Sigmoid colon (tissue), 7 donors: ENCODE measurements at places on chromosomes 1 and 21. TPM values are rescaled to one million over a fixed set of nuclear protein-coding genes. Genes with fewer than 3 reads are reported as not detected.

DNA sequence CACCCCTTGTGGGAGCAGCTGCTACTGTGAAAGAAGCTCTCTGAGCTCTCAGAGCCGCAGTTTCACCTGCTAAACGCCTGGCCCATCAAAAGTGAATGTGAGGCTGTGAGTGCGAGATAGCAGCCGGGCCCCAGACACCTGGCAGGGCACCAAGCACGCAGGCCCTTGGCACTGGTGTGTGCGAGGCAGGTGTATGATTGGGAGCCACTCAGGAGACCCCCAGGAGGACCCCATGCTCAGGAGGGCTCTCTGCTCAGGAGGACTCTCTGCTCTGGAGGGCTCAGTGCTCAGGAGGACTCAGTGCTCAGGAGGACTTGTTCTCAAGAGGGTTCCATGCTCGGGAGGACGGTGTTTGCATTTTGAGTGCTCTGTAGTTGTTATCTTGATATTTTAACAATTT lies 14.3 kb upstream of the ADARB1 start:
- no peak for DNase-seq

DNA sequence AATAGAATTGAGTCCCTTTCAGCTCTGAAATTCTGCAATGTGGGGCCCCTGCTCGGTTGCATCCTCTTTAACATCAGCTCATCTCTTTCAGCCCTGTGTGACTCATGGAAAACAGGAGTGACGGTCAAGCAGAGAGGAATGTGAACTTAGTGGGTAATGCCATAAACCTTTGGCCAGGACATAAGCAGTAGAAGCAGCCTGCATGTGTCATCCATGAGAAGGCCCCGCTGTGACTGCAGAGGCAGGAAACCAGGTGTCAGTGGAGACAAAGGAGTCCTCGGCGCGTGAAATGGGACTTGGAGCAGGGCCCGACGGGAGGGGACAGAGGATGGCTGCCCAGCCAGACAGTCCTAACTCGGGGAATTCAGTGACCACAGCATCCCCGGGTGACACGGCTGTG lies 21.1 kb upstream of the EPHB2 start:
- DNase-seq: peak; percentile 75

GRCh38 chr1:44312399-44313196 lies 42.5 kb downstream of the ERI3 start:
- DNase-seq: no peak

DNA sequence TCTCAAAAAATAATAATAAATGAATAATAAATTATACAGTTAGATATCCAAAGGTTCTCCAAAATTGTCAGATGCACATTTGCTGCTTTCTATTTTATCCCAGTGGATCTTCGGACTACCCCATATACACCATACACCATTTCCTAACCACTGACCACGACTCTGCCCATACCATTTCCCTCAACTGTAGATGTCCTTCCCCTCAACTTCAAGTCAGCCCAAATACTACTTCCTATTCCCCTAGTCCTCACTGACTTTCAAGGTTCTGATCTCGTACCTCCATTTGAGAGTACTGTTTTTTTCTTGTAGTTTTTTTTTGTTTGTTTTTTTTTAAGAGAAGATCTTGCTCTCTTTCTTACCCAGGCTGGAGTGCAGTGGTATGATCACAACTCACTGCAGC lies 19.6 kb downstream of the EIF4G3 start:
- no peak for DNase-seq

- no peak for DNase-seq
Measured at GRCh38 chr1:95386371-95386770, 152.4 kb downstream of the RWDD3 start.

DNA sequence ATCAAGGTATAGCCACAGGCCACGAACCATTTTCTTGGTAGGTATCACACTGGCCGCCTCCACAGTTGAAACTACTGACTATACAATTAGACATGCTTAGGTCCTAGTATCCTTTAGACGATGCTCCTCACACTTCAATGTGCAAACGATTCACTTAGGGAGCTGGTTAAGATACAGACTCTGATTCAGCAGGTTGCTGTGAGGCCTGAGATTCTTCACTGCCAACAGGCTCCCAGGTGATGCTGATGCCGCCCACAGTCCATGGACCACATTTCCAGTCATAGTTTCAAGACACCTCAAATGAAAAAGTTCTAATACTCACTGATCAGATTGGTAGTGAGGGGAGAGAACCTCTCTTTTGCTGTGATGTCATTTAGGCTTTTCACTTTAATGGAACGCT lies 6.8 kb downstream of the ATP5PO start:
- DNase-seq: no peak

GRCh38 chr1:42817976-42818375 lies 779 bp upstream of the SVBP start:
- no peak for DNase-seq

- no peak for DNase-seq
Measured at GRCh38 chr1:211648336-211648735, 27.1 kb downstream of the NEK2 start.

DNA sequence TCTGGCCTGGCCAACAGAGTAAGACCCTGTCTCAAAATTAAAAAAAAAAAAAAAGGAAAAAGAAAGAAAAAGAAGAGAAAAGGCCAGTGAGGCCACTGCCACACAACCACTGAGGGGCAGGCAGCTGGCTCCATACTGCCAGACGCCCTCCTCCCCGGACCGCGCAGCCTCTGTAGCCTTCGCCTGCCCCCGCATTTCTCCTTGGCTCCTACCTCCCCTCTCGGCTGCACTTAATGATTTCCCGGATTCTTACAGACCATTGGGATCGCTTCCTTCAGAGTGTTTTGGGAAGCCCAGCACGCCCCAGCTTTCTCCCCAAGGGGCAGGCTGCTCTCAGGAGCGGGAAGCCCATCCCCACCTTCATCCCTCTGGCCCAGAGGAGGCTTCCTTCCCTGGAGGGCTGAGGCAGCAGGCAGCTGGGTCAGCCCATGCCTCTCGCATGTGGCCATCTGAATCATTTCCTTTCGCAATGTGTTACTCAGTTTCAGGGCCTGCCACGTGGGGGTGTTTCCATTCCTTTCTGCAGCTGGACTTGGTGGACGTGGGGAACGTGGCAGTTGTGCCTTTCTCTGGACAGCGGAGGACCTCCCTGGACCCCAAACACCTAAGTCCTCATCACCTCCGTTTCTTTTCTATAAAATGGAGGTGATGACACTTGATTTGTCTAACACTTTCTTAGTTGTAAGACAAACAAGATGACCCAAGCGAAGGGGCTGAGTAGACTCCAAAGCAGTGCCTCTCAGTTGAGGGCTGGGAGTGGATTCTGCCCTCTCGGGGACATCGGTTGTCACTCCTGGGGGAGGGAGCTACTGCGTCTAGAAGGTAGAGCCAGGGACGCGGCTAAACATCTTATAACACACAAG lies 2.3 kb downstream of the SLC2A5 start:
- peak; percentile 82 for DNase-seq

DNA sequence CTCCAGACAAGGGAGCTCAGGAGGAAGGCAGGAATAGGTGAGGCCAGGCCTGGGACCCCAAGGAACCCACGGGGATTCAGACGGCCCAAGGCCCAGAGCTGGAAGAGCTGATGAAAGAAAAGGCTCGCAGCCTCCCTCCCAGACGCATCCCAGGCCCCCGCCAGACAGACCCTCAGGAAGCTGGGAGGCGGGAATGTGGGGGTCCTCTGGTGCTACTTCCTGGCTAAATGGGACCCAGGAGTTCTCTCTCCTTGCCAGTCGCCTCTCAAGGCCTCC lies 430 bp downstream of the FBXO2 start:
- no peak for DNase-seq

- no peak for DNase-seq
Measured at GRCh38 chr1:58764294-58764978, 19.4 kb downstream of the JUN start.

DNA sequence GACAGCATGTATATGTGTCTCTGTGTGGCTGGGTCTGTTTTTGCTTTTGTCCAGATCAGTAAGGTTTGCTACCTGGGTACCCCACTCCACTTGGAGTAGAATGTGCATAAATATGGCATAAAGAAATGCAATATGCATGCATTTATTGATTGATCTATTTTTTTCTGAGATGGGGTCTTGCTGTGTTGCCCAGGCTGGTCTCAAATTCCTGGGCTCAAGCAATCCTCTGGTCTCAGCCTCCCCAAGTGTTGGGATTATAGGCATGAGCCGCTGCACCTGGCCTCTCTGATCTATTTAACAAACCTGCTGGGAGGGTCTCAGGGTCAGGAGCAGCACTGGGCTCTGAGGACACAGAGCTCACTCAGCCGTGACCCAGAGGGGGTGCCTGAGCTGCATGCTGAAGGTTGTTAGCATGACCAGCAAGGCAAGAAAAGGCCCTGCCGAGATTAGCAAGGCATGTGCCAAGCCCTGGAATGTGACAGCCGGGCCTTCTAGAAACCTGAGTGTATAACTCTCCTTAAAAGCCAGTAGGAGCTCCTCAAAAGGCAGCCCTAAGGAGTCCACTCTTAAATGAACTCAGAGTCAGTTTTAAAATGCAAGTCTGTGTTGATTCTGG lies 22.5 kb downstream of the PCSK9 start:
- no peak for DNase-seq

Gene DEPDC1
- 0.28 TPM for total RNA-seq

Gene TTC22
- total RNA-seq: 0.81 TPM

Gene FAAH
- 17.9 TPM for total RNA-seq

Gene PTGER3
- 52.4 TPM for total RNA-seq

Gene UTS2
- total RNA-seq: not detected

Gene PLA2G2F
- not detected for total RNA-seq

Gene VASH2
- 1.4 TPM for total RNA-seq
